Effector memory CD8-positive, alpha-beta T cell (primary cell): ENCODE measurements at places on chromosomes 6 and 20.
A peak's percentile ranks its signal among the peaks of the same experiment; 100 is the strongest.

- DNase-seq, result no peak
Observed at GRCh38 chr6:33201935-33202334, 1.3 kb downstream of the SLC39A7 start.

GRCh38 chr6:135972150-135972549 lies 120.6 kb downstream of the PDE7B start:
- DNase-seq, result no peak

DNA sequence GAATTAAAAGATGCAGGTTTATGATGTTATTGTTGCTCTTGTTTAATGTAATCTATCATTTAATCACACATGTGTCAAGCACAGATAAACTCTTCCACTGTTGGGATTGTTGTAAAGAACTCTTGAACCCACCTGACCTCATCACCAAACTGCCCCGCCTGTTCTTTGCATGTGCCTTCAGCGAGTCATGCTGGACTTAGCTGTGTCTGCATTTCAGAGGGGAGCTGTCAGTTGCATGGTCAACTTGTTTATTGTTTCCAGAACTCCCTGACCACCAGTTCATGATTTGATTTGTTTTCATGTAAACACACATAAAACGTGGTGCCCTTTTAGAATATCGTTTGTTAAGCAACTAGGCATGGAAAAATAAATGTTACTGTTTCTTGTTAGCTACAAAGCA lies 93.6 kb downstream of the KHDC1L start:
- no peak for DNase-seq

GRCh38 chr6:36120979-36121786 lies 9.1 kb upstream of the MAPK13 start:
- peak; percentile 45 for DNase-seq
